Right ventricle myocardium superior (tissue), 1 donor: ENCODE measurements at places on chromosomes 4 and X.
A peak's percentile ranks its signal among the peaks of the same experiment; 100 is the strongest.

- DNase-seq: no peak
Measured at GRCh38 chrX:39261446-39262147, 460.3 kb downstream of the MID1IP1 start.

- DNase-seq: no peak
Measured at GRCh38 chr4:19739101-19739651, 512.5 kb upstream of the SLIT2 start.

DNA sequence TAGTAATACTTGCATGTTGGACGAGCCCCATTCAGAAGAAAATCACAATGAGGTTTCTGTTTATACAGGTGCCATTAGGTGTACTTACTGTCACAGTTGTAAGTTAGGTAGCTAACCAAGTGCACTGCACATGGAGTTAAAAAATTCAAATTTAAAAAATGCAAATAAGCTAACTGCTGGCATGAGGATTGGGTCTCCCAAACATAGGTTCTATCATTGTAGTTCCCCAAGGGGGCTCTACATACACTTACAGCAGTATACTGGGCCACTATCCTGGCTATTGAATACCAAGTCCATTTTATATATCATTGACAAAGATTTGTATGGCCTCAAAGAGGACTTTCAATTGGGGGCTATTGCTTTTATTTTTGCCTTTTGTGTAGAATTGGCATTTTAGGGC, 153.4 kb downstream of the FMR1NB start:
- DNase-seq: no peak

GRCh38 chr4:26647523-26648224, 63.8 kb downstream of the TBC1D19 start:
- DNase-seq: no peak

- no peak for DNase-seq
Measured at GRCh38 chrX:106467422-106467821, 144.4 kb upstream of the RADX start.

DNA sequence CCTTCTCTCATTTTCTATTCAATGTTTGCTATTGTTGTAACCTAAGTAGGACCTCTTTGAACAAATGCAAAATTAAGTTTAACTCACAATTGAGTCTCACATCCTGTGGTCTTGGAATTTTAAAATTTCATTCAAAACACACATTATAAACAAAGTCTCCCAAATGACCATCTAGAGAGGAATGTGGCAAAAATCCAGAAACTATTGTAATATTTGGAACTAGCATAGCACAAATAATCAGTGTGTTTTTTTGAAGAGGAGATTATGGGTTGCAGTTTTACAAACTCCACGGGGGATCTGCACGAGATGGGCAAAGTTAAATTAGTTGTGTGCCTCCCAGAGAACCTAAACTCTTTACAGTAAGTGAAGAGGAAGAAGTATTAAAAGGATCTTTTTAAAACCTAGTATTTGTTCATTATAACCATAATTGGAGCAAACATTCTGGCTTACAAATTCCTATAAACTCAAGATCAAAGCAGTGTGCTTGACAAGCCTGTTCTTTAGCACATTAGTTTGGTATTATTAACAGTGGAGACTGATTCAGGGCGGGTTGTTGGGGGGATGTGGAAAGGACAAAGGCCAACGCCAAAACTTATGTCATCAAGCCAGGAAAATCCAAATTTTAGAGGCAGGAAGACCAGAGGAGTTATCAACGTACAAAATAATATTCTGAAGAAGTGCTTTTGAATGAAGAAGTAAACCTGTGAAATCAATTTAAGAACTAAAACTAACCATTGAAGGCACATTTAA, 22.4 kb upstream of the RBPJ start:
- no peak for DNase-seq

DNA sequence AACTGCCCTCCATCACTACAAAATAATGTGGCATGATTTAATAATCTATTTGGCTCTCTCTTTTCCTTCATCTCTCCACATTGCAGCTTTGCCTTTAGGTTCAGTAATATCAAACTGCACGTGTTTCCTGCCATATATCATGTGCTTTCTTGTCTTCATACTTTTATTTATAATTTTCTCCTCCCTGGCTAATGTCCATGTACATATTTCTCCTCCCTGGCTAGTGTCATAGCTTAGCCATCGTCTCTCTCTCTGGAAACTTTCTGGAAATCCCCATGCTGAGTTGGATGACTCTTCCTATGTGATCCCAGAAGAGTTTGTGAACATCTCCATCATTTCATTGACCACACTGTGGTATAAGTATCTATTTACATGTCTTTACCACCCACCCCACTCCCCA, 21.3 kb upstream of the PDGFC start:
- no peak for DNase-seq

DNA sequence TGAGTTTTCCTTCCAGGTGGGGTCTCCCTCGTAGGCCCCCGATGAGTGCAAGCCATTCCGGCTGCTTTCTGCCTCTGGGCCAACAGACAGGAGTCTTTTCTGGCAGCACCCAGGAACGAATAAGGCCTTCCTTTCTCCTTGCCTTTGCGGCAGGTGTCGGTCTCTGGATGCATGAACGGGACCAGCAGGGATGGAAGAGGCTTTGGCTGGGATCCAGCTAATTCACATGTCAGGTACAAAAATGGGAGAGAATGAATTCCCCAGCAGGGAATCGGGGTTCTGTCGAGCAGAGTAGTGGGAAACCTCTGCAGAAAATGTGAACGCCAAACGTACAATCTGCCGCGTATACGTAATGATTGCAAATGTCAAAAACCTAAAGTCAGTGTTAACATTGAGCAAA, 146.1 kb upstream of the TBL1X start:
- no peak for DNase-seq

DNA sequence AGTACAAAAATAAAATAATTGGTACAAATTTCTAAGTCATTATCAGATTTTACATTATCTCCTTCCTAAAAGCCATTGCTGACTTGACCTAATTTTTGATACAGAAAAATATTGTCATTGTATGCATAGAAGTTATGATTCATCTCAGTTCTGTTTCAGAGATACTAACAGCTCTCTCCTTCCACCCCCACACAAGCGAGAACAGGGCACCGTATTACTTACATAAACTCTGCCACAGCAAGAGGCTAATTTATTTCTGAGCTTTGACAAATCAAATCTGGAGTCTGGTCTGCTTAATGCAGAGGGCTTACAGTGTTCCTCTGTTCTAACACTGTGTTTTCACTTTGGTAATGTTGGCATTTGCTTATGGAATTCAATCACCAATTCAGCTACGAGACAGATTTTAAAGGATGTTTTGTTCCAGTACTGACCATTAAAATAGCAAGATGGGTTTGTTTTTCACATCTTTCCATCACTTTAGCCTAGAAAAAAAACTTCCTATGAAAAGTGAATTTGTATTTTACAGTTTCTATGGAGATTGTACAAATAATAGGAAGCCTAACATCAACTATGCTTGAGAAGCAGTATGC, 181.8 kb downstream of the USP46 start:
- DNase-seq: no peak

GRCh38 chr4:123866796-123867195, 470.2 kb downstream of the SPRY1 start:
- DNase-seq: no peak

DNA sequence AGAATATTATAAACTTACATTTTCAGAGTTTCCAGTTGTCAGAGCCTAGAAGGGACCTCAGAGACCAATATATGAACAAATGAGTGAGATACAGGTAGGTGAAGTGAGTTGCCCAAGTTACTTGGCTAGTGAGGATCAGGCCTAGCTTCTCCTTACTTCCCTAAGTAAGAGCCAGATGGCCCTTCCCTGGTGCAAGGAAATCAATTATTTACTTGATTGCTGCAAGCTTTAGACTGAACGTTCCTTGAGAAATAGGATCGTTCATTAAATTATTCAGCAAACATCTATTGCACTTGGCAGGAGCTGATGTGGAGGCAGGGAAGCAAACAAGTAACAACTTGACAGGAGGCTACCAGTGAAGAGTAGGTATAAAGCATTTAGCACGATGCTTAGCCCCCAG, 117.8 kb downstream of the EFHC2 start:
- no peak for DNase-seq

- no peak for DNase-seq
Measured at GRCh38 chrX:8607326-8607725, 124.6 kb downstream of the ANOS1 start.

DNA sequence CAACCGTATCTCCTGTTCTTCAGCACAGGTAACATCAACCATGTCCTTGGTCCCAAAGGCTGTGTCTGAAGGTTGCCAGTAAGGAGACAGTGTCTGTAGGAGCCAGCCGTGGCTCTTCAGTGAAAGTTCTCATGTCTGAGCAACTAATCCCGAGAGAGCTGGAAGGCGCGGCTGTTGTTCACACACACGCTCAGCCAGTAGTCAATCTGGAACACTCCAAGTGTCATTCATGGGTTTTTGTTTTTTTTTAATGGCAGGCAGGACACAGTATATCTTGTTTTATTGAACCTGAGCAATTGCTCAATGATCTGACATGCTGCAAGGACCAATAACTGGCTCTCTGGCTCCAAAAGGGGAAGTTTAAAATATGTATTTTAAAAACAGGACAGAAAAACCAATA, 48.4 kb upstream of the MAP3K15 start:
- no peak for DNase-seq

GRCh38 chrX:150771116-150771515, 77.9 kb downstream of the MTMR1 start:
- no peak for DNase-seq

GRCh38 chrX:153780678-153781427, at the start of gene SRPK3:
SRPK3 (plus strand) TSS chrX:153781041; CDS start chrX:153781087, 46 bp downstream.
- peak; percentile 53 for DNase-seq

- DNase-seq: no peak
Measured at GRCh38 chrX:110568441-110568840, 209.8 kb downstream of the RTL9 start.

- DNase-seq: peak; percentile 81
Measured at GRCh38 chr4:2261110-2261852, 628 bp downstream of the MXD4 start.

- DNase-seq: no peak
Measured at GRCh38 chrX:13614154-13614553, 38.8 kb upstream of the TCEANC start.

- no peak for DNase-seq
Measured at GRCh38 chrX:155962906-155963305, 34.6 kb upstream of the IL9R start.

GRCh38 chr4:142917678-142918077, 71.6 kb upstream of the INPP4B start:
- no peak for DNase-seq

DNA sequence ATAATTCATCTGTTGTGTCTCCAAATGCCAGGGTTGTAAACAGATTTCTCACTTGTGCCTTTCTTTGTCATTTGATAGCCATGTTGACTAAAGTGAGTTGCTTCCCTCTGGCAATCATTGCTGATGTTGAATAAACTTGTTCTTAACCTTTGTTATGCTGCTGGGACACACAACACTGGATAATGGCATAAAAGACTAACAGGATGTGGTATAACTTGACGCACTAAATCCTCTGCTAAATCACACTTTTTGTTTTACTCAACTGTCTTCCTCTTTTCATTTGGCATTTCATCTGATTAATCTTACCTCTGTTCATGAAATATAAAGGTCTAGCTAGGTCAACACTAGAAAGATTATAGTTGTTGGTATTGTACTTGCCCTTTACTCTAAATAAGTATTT, 17.6 kb upstream of the CXCL5 start:
- DNase-seq: no peak

GRCh38 chr4:54155936-54156335, 56.0 kb downstream of the GSX2 start:
- DNase-seq: no peak

- no peak for DNase-seq
Measured at GRCh38 chr4:159768016-159768415, 665.1 kb downstream of the RAPGEF2 start.

GRCh38 chr4:55921093-55921492, 27.7 kb upstream of the CEP135 start:
- DNase-seq: no peak

GRCh38 chr4:102008711-102009110, 218.2 kb downstream of the BANK1 start:
- DNase-seq: no peak

DNA sequence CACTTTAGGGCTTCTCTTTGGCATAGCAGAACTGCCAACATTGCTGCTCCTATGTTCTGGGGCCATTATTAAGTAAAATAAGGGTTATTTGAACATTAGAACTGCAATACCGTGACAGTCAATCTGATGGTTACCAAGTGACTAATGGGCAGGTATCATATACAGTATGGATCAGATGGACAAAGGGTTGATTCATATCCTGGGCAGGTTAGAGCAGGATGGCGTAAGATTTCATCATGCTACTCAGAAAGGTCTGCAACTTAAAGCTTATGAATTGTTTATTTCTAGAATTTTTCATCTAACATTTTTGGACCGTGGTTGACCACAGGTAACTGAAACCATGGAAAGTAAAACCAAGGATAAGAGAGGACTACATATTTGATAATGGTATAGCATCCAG, 40.9 kb downstream of the BRCC3 start:
- DNase-seq: no peak

- DNase-seq: no peak
Measured at GRCh38 chr4:12242354-12242753, 813.7 kb upstream of the HS3ST1 start.
